ENCODE measurements at places on chromosomes 13 and 19.

DNA sequence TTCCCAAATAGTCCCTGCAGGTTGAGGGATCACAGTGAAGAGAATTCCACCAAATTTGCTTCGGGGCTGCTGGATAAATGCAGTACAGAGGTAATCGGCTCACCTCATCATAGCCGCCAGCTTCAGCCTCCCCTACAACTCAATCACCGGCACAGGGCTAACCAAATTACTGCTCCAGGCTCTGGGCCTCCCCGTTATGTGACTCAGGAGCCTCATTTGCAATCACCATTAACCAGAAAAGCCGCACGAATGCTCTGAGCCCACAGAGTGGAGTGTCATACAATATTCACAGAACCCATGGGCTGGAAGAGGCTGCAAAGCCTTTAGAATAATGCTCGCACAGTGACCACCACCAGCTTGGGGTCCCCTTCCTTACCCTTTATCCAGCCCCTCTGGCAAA lies 4.9 kb downstream of the SIAH3 start:
- no peak for DNase-seq

- DNase-seq: no peak
These were observed 2.5 kb downstream of the LCP1 start for GRCh38 chr13:46179491-46179908.

DNA sequence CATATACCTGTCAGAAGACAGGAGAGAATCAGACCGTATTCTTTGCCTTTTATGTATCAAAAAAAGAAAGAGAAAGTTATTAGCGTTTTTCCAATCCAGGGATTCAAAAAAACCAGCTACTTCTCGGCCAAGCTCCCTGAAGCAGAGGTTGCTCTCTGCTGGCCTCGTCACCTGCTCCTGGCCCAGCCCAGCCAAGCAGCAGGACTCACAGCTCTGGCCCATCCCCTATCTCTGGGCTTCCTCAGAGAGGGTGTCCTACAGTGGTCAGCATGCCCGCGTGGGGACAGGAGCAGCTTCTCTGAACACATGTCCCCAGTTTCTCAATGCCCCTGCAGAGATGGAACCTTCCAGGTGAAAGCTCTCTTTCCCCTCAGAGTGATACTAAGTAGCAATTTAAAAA lies 209.0 kb downstream of the URI1 start:
- DNase-seq: no peak

GRCh38 chr19:7550987-7551761 lies 15.7 kb downstream of the PNPLA6 start:
- no peak for DNase-seq

- DNase-seq: no peak
These were observed 29.9 kb upstream of the MUC16 start for GRCh38 chr19:9040131-9040530.

DNA sequence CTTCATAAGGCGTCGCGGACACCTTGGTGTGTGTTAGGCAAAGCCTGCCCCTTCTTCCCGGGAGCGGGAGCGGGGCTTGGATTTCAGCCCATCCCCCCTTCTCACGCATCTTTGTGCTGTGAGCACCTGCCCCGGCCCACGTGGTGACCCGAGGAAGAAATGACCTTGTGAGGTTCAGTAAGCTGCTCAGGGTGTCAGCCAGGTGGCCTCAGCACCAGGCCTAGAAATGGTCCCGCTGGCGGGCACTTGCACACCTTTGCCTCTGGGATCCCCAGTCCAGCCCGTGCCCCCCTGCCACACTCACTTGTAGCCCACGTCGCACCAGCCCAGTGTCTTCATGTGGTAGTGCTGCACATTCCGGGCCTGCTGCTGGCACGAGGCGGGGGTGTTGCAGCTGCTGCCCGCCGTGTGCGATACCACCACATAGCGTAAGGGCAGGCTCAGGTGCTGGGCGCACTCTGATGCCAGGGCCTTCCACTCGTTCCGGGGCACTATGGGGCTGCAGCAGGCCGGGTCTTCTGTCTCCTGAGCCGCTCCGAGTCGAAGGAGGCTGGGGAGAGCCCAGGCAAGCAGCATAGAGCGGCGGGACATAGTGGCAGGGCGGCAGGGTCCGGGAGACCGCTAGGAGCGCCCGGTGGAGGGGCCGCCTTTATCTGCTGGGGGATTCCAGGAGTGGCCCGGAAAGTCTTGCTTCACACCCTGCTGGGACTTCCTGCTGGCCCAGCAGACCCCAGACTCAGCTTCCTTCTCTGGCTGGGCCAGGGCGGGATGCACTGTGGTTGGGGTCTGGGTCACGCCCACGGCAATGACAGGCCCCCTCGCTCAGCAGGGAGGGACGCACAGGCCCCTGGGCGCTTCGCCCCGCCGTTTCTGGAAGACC lies at the start of gene PGLYRP1:
PGLYRP1 (minus strand) TSS at position 623 of the 880 bp plus-strand sequence; CDS start at position 591, 32 bp downstream.
- no peak for DNase-seq

GRCh38 chr13:31930490-31930889 lies 101.1 kb upstream of the FRY start:
- DNase-seq: no peak

GRCh38 chr13:92589955-92590354 lies 636.7 kb upstream of the GPC6 start:
- no peak for DNase-seq

DNA sequence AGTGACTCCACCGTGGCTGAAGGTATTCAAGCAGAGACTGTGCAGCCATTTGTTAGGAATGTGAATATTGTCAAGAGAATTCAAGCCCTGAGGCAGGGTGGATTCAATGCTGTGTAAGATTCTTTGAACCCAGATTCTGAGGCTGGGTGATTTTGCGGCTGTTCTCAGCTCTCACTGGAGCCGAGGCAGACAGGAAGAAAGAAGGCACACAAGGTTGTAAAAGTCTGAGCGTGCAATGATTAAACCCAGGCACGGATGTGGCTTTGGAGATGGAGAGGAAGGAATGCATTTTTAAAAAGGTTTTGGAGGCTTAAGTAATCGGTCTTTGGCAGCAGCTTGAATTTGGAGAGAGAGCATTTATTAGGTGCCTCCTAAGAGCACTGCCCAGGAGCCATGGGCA lies 187.9 kb downstream of the KATNAL1 start:
- DNase-seq: no peak

DNA sequence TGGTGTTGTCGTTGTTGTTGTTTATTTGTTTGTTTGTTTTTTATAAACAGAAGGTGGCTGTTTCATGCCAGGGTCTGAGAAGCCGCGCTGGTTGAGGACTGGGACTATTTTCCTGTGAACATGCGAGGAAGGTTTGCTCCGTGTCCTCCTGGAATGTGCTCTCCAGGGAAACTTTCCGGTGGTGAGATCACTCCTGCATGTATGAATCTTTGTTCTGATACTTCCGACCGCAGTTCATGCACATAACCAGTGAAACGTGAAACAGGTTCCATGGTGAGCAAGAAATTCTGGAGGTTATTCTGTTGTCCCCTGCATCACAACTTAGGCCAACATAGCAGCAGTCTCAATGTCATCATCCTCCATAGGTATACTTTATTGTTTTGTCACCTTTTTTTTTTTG lies 187.6 kb upstream of the ARGLU1 start:
- DNase-seq: no peak

DNA sequence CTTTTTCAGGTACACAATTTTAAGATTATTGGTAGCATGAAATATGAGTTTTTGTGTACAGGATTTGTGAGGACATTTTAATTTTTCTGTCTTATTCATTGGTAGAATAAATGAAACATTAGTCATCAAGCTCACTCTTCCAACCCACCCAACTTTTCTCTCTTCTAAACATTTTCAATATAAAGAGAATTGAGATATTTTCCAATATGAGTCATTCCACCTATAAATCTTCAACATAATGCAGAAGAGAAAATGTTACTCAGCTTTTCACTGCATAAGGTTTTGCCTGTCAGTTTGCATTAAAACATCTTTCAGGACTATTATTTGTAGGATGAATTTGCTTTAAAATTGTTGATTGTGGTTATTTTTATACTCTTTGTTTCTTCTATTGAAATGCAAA lies 330.7 kb downstream of the PCDH20 start:
- no peak for DNase-seq

DNA sequence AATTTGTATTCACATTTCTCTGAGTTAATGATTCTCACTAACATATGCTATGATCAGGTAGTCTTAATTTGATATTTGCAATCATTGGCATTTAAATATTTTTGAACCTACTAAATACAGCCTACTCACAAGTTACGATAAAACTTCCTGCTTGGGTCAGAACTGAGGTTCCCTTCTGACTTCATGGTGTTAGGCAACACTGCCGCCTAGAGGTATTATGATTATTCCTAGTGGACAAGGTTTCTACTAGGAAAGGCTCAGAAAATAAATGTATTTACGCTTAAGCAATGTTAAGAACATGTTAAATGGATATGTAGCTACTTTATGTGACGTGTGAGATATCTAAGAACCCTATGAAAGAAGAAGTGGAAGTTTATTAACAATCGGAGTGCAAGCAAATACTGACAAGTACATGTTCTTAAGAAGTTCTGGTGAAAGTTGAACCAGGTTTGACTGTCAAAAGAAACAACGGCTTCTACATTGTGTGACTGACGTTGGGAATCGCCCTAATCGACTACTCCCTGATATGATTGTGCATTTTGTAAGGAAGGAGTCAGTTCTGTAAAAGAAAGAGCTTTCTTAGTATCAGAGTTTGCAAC lies 1395.8 kb downstream of the SLITRK5 start:
- peak; percentile 62 for DNase-seq

GRCh38 chr13:22717036-22717435 lies 463.7 kb upstream of the SGCG start:
- DNase-seq: no peak

- no peak for DNase-seq
These were observed 5.7 kb upstream of the NFIC start for GRCh38 chr19:3360421-3361383.

DNA sequence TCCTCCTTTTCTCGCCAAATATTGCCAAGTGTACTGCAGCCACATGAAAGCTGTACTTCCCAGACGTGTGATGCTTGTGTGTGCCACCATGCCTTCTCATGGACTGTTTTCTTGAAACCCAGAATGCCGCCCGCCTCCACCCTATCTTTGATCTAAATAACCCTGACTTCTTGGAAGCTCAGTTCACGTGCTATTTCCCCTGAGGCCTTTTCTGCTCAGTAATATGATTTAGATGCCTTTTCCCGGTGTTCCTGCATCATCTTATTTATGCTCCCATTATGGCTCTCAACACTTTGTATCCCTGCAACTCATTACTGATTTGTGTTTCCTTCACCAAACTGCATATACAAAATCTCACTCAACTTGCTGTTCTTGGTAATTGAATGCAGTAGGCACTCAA lies 116.1 kb downstream of the USP12 start:
- DNase-seq: no peak

- no peak for DNase-seq
These were observed 347 bp upstream of the TJP3 start for GRCh38 chr19:3707868-3708206.

- no peak for DNase-seq
These were observed 44.1 kb upstream of the ZNF536 start for GRCh38 chr19:30328096-30328495.

- no peak for DNase-seq
These were observed 743 bp downstream of the CHAF1A start for GRCh38 chr19:4403005-4403761.

DNA sequence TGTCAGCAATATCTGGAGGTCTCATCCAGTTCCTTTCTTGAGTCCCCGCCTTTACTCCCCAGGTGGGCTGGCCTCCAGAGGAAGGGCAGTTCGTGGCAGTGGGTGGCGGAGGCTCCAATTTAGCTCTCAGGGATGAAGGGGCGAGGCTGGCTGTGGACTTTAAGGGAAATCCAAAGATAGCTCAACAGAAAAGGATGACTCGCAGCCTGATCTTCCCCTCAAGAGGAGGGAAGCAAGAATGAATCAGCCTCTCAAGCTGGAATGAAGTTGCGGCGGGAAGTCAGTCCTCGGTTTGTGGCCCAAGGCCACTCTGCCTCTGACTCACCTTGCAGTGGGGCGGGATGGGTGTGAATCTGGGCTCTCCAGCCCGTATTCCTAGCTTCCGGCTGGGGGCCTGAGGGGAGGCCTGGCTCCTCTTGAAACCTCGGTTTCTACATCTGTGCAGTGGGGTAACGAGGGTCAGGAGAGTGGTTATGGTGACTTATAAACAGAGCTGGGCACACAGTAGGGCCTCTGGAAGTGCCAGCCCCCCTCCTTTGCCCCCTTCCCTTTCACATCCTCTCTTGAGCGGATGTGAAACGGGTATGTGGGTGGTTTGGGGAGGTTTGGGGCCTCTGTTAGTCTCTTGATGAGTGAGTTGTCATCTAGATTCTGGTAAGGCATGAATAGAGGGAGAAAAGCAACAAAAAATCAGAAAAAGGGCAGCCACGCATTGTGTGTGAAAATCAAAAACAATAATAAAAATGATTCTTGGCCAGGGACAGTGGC lies 10.5 kb upstream of the SMG9 start:
- DNase-seq: no peak
